ENCODE measurements at places on chromosomes 5 and 9.

- peak; percentile 39 for DNase-seq
Measured at GRCh38 chr9:7592321-7593316, 207.0 kb downstream of the DMAC1 start.

GRCh38 chr5:43110606-43111170, 10.0 kb upstream of the ZNF131 start:
- no peak for DNase-seq

DNA sequence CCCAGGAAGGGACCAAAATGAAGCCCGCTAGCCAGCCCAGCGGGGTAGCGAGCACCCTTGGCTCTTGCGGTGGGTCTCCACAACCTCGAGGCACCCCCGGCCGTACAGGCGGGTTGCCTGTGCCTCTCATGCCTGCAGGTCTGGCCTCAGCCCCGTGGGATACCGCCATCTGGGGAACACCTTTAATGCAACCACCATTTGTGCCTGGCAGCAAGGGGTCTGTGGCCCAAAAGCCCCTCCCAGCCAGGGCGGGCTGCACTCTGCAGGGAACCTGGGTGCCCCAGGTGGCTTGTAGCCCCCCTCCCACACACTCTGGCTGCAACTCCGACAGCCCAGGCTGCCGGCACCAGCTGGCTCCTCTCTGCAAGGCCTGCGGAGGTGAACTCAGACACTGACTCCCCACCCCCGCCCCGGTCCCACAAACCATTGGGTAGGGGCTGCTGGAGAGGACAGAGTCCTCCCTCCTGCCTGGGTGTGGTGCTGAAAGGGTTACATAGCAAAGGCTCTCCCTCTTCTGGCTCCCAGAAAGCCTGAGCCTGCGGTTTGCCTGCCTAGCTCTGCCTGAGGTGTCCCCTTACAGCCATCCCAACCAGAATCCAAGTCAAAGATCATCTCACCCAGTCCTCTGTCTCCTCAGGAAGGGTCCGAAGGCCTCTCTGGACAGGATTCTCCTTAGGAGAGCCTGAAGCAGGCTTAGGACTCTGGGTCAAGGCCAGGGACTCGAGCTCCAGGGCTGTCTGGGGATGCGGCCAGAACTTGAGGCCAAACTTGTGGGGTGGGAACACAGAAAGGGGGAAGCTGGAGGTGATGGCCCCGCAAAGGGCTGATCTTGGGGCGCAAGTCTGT, 109.4 kb downstream of the PSD2 start:
- no peak for DNase-seq

DNA sequence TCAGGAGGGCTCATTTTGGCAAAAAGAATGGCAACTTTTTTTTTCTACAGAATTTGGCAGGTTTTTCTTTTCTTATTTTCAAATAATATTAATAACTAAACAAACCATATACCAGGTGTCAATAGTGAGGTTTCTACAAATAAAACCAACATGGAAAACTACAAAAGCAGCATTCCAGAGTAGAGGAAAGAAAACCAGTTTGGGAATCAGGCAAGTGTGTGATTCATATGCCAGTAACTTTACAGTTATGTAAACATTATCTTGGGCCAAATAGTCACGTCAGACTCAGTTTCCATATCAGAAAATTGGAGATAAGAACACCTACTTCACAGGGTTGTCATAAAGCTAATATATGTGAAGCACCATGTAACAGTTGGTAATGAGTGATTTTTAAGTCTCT, 51.7 kb downstream of the FBXW11 start:
- no peak for DNase-seq

GRCh38 chr5:96854067-96854466, 22.2 kb upstream of the ERAP2 start:
- no peak for DNase-seq

DNA sequence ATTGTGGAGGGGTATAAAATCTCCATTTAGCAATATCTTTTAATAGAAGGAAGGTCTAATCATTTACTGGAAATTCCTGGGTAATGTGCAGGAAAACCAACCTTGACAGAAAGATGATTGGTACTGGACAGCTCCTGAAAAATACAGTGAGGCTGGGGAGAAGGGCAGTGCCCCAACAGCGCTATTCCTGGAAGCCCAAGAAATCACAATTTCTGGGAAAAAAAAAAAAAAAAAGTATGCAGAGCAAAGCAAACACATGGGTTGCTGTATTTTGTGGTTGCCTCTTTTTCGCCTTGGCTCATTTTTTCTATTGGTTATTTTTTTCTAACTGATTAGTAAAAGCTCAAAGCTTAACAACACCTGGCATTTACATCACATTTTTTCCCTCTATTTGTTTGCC, 249.7 kb downstream of the ENC1 start:
- DNase-seq = no peak

GRCh38 chr5:123439709-123440108, 16.5 kb upstream of the CEP120 start:
- DNase-seq = peak; percentile 92

GRCh38 chr9:13296972-13297371, 17.5 kb upstream of the MPDZ start:
- no peak for DNase-seq

DNA sequence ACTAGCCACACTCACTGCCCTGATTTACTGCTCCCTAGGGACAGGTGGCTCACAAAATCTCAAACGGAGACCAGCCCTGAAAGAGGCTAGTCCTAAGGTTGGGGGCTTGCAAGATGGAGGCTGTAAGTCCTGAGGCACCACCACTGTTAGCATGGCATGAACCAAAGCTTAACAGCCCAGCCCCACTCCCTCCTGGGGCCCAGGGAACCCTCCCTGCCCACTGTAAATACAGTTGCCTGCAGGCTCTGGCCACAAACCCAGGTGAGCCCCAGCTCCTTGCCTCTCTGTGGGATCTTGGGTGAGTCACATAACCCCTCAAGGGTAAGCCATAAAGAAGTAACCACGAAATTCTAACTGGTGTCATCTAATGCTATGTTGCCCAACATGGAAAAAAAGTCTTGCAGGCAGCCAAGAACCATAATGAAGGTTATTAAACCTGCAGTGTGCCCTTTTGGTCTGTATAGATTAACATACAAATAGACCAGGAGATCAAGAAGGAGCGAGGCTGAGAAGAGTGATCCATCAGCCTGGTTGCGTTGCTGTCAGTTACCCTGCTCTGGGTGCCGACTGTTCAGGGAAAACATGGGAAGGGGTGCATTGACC, 1.7 kb upstream of the POMT1 start:
- no peak for DNase-seq

GRCh38 chr9:86521977-86522376, 167.8 kb upstream of the TUT7 start:
- DNase-seq = no peak

All from skin of body (tissue), 3 donors.